ENCODE measurements at places on chromosomes 4 and X.

DNA sequence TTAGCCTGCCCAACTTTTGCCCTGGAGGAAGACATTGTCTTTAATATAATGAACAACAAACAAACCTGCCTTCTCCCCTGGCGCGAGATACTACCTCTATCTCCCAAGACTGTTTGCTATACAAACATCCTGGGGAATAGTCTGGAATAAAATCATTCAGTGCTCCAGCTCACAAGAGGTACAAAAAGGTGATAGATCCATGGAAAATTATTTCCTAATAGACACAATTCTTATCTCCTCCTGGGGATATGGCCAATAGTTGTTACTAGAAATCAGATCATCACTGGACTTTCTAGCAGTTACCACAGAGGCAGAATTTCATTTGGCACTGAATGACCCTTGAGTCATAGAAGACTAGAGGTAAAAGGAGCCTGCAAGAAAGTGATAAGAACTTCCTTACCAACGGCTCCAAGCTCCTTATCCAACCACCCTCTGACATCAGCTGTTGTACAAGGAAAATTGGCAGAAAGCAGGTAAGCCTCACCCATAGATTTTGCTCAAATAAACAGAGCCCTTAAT lies 38.1 kb downstream of the MID1 start:
- no peak for DNase-seq

DNA sequence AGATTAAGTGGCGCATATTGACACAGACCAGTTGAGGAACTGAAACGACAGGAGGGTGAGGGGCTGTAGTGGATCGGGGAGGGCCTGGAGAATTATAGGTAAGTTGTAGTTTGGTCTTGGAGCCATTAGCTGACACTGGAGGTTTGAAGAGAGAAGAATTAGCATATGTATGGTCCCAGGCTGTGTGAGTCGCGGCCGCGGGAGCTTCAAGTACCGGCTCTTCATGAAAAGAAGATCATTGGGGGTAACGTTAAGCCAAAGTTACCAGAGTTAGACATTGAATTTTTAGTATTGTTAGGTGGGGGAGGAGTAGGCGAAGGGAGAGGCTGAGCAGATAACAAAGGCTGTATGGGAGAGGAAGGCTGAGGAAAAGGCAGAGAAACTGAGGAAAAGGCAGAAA lies 56.5 kb downstream of the ZNF674 start:
- no peak for DNase-seq

DNA sequence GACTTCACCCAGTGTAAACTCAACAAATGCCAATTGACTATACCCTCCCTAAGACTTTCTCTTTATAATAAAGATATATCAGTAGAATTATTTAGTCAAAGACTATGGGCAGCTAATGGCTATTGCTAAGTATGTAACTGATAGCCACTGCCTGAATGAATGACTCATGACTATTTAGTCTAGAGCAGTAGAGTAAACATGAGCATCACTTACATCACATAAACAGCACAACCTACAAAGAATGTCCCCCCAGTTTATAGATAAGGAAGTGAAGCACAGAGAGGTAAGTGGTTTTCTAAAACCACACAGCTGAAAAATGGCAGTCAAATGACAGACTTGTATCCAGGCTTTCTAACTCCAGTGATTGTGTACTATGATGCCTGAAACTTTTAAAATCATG lies 507.0 kb downstream of the PPARGC1A start:
- no peak for DNase-seq

DNA sequence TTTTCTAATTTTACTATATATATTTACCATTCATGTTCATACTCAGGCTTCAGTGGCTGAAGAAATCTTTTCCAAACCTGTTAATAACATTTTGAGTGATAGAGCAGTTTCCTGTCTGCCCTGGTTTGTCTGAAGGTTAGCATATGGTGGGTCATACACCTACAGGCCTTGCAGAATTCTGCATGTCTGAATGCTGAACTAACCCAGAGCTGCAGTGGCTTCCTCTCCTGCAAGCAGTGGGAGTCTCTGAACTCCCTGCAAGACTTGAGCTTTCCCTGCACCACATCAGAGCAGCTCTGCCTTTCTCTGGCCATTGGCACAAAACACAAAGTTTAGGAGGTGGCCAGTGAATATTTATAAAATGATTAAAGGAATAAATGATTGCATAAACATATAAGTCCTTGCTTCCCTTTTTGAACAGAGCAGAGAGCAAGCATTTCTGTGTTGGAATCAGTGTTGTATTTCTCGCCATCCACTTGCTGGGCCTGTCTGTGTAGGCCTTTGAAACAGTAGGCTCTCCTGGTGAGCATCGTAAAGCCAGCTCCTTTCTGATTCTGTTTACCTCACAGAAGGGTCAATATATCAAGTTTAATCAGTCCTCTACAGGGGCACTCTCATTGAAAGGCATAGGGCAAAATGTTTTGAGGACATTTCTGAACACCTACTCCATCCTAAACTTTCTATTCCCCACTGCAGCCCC lies 15.0 kb upstream of the UNC5C start:
- no peak for DNase-seq

DNA sequence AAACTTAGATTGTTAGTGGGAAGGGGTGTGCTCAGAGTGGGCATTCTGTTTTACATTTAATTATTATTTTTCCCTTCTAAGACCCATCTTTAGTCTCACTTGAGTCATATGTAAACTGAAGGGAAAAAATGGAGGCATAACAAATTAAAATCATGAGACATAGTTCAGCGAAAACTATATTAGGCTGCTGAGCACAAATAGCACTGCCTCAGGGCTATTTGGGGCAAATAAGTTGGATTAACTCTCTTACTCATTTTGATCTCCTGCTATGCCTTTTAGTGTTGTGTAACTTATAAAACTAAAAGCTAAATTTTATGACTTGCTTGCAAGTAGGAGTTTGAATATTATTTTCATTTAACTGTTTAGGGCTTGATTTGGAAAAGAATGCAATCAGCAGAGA lies 1329.2 kb upstream of the PCDH7 start:
- DNase-seq: no peak

DNA sequence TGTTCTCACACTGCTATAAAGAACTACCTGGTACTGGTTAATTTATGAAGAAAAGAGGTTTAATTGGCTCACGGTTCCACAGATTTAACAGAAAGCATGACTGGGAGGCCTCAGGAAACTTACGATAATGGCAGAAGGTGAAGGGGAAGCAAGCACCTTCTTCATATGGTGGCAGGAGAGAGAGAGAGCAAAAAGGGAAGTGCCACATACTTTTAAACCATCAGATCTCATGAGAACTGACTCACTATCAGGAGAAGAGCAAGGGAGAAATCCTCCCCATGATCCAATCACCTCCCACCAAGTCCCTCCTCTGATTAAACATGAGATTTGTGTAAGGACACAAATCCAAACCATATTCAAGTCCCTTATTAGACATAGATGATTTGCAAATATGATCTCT lies 12.3 kb upstream of the RAP2C start:
- no peak for DNase-seq

DNA sequence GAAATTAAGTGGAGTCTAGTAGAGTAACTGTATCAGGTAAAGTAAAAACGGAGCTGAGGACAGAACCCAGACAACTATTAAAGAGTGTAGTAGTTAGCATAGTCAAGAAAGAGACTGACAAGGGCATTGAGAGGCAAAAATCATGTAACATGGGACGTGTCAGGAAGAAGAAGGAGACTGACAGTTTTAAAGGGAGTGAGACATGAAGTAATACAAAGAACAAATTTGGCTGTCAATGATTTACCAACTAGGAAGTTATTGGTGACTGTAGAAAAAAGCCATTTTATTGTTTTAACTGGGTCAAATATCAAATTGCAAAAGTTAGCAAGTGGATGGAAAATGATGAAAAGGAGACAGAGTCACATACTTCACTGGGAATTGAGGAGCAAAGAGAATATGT lies 422.3 kb downstream of the MAPK10 start:
- no peak for DNase-seq

- DNase-seq: no peak
These were observed 179.8 kb downstream of the SCFD2 start for GRCh38 chr4:53185869-53186585.

GRCh38 chr4:55296096-55296495 lies 49.9 kb upstream of the SRD5A3 start:
- no peak for DNase-seq

DNA sequence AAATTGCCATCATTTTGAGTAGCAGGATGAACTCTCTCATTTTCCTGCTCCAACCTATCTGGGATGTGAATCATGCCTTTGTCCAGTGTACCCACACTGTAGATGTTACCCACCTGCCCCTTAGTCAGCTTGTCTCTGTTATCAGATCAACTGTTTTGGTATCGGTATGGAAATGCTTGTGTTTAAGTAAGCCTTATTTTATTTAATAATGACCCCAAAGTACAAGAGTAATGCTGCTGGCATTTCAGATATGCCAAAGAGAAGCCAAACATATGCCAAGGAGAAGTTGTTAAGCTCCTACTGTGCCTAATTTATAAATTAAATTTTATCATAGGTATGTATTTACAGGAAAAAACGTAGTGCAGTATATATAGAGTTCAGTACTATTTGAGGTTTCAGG lies 18.6 kb upstream of the RAP1GDS1 start:
- DNase-seq: no peak

GRCh38 chrX:47612418-47612817 lies 7.2 kb downstream of the SYN1 start:
- no peak for DNase-seq

DNA sequence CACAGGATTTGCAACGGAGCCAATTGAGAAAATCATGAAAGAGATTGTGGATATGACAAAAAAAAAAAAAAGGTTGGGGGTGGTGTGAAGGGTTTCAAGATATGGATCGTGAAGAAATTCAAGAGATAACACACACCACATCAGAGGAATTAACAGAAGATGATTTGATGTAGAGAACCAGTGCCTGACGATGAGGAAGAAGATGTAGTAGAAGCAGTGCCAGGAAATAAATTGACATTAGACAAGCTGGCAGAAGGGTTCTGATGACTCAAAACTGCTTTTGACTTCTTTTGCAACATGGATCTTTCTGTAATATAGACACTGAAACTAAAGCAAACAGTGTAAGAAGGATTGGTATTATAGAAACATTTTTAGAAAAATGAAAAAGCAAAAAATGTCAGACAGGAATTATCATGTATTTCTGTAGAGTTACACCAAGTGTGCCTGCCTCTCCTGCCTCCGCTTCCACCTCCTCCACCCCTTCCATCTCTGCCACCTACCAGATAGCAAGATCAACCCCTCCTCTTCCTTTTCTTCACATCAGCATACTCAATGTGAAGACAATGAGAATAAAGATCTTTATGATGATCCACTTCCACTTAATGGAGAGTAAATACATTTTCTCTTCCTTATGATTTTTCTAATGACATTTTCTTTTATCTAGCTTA lies 127.5 kb upstream of the OTUD4 start:
- DNase-seq: no peak

Data from CD4-positive, alpha-beta T cell treated with Interleukin-1 beta for 1 hour (primary cell).